AG08395 (cell line): ENCODE measurements at places on chromosomes 11 and 22.

- DNase-seq = no peak
These were observed 7.8 kb upstream of the MS4A8 start for GRCh38 chr11:60691661-60692060.

GRCh38 chr11:119108857-119109221 lies 1.7 kb downstream of the C2CD2L start:
- no peak for DNase-seq

GRCh38 chr11:2559527-2560311 lies 114.9 kb downstream of the KCNQ1 start:
- DNase-seq = no peak

- peak; percentile 71 for DNase-seq
These were observed 20.3 kb upstream of the TENM4 start for GRCh38 chr11:79461144-79461543.

- DNase-seq = no peak
These were observed 1.4 kb downstream of the NECTIN1 start for GRCh38 chr11:119727523-119728151.

- no peak for DNase-seq
These were observed 26.0 kb downstream of the CHEK2 start for GRCh38 chr22:28715611-28716010.

DNA sequence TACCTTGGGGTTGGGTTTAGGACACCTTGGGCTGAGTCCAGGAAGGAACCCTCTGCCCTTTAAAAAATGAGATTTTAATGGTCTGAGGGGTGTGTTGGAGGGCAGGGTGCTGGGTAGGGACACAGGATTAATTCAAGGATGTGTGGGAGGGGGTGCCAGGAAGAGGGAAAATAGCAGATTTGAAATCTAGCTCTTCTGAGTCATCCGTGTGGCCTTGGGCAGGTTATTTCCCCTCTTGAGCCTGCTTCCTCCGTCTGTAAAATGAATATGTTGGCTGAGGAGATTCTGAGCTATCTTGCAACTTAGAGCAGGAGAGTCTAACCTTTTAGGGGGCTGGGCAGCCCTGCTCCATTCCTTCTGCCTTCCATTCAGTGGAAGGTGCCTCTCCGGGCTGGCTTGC lies 3.0 kb downstream of the TSPAN18 start:
- DNase-seq = no peak

DNA sequence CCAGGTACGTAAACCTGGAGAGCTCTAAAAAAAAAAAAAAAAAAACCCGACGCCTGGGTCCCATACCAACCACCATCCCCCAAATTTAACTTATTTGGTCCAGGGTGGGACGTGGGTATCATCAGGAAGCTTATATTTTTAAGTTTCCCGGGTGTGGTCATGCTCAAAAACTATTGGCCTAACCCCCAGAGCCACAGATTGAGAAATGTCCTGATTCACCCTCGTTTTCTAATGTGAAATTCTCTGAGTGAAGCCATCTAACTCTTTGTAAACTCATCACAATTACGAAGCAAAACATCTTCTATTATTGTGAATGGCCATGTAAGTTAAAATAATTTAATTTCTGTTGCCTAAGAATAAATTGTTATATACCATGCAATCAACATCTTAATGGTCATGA lies 29.6 kb downstream of the PAK1 start:
- DNase-seq = peak; percentile 7

DNA sequence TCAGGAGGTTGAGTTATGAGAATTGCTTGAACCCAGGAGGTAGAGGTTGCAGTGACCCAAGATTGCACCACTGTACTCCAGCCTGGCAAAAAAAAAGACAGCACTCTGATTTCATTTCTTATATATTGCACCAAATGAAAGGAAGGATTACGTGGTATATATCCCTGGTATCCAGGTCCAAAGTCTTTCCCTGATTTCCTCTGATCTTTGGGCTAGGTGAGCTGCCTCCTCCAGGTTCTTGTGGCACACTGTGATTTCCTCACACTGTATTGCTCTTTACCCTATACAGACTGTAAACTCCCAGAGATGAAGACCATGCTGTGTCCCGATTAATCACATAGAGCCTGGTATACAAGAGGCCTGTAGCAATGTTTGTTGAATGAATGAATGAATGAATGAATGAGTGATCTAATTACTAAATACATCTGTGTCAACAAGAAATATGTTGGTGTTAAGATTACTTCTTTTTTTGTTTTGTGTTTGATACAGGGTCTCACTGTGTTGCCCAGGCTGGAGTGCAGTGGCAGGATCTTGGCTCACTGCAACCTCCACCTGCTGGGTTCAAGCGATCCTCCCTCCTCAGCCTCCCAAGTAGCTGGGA lies 9.3 kb upstream of the POLD3 start:
- DNase-seq = no peak

- no peak for DNase-seq
These were observed 50.0 kb downstream of the BID start for GRCh38 chr22:17724241-17724640.

DNA sequence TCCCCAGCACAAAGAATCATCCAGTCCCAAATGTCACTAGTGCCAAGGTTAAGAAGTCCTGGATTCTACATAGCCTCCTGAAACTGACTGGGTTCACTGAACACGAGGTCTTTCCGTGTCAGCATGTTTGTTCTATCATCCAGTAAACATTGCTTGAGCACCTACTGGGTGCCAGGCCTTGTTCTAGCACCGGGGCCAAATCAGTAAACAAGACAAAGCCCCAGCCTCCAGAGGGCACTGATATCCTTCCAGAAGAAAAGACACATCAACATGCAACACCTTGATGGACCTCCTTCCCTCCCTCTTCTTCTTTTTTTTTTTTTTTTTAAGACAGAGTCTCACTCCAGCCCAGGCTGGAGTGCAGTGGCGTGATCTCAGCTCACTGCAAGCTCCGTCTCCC lies 26.9 kb downstream of the TPST2 start:
- no peak for DNase-seq

GRCh38 chr22:31897842-31898805 lies 46.2 kb upstream of the YWHAH start:
- DNase-seq = peak; percentile 53

DNA sequence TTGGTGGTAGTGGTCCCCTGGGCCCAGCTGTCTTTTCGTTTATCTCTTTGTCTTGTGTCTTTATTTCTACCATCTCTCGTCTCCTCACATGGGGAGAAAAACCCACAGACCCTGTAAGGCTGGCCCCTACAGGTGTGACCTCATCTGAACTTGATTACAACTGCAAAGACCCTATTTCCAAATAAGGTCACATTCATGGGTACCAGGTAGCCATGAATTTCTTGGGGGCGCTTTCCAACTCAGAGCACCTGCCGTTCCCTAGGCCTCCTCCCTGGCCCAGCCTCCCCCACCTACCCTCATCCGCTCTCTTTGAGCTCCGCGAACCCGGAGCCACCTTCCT lies 14.0 kb upstream of the RRP7A start:
- no peak for DNase-seq
